Amniotic stem cell (primary cell): ENCODE measurements at places on chromosomes 1 and 21.

DNA sequence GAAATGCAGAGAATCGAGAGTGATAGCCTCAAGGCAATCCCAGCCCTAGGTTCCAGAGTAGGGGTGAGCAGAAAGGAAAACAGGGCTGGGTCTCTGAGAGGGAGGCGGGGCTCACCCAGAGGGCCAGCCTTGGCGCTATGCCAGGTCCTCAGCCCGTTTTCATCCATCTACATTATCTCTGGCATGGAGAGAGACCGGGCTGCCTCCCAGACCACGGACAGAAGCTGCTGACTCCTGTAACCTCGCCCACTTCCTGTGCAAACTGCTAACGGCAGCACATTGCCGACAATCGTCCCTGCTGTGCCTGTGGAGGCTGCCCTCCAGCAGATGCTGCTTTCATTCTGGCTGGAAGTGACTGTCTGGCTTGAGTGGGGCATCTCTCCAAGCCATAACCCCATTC lies 569.1 kb downstream of the NPHP4 start:
- DNase-seq, result no peak

- no peak for DNase-seq
These were observed 211.1 kb downstream of the SMYD3 start for GRCh38 chr1:246295968-246296367.

DNA sequence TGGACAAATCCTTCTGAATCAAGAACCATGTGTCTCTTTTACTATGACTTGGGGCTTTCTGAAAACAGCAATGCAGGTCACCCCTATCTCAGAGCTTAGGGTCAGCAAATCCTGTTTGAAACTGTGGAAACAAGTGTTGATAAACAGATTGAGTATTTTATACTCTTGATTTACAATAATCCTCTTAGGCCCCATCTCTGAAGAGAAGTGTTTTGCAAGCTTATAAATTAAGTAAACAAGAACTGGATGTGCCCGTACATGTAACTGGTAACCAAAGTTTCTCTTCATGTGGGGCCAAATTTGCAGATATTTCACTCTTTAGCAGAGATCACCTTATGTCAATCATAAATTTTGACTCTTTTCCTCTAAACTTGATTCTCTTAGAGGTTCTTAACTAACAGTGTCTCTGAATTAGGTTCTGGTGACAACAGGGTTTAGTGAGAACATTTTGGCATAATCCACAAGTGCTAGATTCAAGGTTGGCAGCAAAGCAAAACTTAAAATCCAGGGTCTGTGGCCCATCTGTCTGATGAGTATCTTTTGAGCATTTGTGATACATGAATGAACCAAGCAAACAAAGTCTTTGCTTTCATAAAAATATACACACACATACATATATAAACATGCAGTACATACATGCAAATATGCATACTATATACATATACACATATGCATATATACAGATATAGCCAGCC lies 183.0 kb upstream of the HOOK1 start:
- DNase-seq, result no peak

DNA sequence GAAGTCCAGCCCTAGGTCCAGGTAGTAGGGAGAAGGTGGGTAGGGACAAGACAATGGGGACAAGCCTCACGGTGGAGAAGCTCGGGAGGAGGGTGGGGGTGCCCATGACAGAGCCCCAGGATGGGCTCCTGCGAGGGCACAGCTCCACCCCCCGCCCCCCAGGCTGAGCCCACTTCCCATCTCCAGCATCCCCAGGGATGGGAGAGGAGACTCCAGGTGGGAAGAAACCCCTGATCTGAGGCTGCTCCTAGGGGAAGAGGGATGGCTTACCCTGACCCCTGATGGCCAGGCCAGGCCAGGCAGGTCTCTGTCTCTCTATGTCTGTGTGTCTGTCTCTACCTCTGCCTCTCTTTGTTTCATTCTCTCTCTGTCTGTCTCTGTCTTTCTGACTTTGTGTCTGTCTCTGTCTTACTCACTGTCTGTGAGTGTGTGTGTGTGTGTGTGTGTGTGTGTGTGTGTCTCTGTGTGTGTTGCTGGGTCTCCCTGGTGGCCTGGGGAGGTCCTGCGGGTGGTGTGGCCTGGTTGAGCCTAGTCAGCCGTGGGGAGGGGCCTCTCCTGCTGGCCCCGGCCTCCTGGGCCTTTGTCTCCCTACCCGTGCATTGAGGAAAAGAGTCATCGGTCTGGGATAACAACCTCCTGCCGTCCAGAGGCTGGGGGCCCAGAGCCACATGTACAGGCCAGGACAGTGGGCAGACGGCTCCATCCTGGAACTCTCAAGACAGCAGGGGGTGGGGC lies 45.7 kb downstream of the WNT9A start:
- no peak for DNase-seq

- no peak for DNase-seq
These were observed 16.9 kb downstream of the NPHP4 start for GRCh38 chr1:5975133-5975880.

DNA sequence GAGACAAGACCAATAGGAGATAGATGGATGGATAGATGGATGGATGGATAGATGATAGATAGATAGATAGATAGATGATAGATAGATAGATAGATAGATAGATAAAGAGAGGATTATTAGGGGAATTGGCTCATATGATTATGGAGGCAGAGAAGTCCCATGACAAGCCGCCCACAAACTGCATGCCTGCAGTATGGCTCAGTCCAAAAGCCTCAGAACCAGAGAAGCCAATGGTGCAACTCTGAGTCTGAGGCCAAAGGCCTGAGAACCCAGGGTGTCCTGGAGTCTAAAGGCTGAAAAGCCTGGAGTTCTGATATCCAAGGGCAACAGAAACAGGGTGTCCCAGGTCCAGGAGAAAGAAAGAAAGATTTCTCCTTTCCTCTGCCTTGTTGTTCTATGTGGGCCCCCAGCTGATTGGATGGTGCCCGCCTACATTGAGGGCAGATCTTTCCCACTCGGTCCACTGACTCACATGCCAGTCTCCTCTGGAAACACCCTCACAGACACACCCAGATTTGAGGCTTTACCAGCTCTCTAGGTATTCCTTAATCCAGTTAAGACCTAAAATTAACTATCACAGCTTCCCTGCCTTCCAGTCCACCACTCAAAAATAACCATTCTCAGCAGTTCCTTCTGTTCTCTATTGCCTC lies 39.6 kb upstream of the IRF2BP2 start:
- DNase-seq, result no peak

DNA sequence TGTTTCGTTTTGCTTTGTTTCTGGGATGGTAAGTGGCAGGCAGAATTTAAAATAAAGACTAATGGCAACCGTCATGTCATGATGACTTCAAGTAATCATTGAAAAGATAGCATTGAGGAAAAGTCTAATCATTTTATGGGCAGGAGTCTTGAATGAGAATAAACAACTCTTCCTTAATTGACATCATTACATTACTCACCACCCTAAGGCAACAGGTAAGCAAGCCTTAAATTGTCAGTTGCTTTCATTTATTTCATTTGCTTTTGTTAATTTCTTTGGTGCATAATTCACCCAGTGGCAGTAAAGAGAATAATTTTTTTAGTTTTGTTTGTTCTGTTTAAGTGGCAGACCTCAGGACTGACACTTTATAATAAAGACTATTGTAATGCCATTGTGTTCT lies 669.0 kb downstream of the RWDD3 start:
- no peak for DNase-seq

DNA sequence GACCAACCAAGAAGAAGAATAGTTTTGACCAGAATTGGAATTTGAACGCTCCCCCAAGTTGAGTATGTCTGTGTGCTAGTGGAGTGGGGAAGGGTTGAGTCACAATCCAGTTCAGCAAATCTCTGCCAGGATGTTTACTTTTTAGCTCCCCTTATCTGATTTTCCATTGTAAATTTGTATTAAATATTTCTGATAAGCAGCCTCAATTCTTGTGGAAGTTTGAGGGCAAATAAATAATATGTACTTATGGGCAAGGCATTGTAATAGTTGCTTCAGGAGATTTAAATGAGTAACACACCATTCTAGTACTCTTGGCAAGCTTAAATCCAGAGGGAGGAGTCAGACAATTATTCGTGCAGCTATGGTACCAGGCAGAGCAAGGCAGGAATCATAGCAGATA lies 14.4 kb downstream of the CXADR start:
- no peak for DNase-seq

DNA sequence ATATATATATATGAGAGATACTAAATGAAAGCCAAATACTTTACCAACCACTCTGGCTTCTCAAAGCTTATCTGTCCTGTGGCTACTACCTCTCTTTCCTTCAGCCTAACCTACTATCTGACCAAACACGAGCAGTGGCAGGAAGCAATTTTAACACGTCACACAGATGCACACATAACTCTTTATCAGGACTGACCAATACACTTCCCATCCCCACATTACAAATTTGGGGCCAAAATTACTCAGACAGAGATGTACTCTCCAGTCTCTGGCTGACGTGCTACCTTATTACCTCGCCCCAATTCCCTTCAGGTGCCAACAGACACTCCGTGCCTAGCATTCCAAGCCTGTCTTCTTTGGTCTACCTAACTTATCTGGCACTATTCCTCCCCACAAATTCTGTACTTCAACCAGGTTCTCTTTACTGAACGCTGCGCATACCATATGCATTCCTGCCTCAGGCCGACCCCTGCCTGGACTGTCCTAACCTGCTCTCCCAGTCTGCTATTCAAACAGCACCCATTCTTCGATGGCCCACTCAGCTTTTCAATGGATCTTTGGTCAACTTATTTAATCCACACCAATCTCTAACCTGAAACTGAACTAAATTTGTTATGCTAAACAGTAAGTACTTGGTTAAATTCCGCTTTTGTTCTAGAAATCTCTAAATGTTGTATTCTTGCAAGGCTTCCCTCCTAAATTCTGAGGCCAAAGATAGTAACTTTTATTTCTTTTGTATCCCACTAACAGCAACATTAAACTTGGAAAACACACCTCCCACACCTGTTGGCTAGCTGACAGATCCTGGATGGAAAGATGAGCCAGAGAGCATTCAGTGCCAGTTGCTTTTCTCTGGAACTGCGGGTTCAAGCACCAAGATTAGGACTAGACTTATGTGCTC lies 27.9 kb downstream of the RERE start:
- no peak for DNase-seq

DNA sequence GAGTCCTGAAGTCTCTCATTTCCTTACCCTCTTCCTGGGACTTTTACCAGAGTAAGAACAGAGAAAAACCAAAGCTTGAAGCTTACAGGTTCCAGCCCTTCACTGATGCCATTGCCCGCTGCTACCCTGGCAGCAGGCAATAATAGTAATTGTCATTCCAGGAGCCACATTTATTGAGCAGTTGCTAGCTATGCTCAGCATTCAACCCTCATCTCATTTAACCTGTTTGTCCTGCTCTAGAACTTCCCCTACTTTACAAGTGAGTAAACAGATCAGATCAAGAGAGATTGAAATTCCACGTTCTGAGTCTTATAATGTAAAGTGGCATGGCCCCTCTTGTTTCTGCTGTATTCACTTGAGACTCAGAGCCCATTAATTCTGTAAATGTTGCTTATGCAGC lies 80.4 kb downstream of the ATP1A1 start:
- no peak for DNase-seq

GRCh38 chr1:197604302-197604701 lies 171.0 kb downstream of the DENND1B start:
- DNase-seq, result no peak

- no peak for DNase-seq
These were observed 54.2 kb downstream of the DNTTIP2 start for GRCh38 chr1:93824834-93825233.

DNA sequence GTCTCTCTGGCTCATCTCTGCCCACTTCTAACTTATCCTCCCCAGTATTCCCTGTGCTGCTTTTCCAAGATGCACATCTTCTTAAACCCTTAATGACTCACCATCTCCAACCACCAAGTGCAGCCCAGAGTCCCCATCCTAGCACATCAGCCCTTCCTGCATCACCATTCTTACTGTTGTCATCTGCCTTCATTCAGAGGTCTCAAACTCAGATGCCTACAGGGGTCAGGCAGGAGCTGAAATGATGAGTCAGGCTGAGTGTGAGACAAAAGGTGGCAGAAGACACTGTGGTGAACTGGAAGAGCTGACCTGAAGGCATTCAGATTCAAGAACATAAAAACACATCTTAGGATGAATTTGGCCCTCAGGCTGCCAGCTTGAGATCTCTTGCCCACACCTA lies 34.6 kb downstream of the OLFML2B start:
- no peak for DNase-seq

DNA sequence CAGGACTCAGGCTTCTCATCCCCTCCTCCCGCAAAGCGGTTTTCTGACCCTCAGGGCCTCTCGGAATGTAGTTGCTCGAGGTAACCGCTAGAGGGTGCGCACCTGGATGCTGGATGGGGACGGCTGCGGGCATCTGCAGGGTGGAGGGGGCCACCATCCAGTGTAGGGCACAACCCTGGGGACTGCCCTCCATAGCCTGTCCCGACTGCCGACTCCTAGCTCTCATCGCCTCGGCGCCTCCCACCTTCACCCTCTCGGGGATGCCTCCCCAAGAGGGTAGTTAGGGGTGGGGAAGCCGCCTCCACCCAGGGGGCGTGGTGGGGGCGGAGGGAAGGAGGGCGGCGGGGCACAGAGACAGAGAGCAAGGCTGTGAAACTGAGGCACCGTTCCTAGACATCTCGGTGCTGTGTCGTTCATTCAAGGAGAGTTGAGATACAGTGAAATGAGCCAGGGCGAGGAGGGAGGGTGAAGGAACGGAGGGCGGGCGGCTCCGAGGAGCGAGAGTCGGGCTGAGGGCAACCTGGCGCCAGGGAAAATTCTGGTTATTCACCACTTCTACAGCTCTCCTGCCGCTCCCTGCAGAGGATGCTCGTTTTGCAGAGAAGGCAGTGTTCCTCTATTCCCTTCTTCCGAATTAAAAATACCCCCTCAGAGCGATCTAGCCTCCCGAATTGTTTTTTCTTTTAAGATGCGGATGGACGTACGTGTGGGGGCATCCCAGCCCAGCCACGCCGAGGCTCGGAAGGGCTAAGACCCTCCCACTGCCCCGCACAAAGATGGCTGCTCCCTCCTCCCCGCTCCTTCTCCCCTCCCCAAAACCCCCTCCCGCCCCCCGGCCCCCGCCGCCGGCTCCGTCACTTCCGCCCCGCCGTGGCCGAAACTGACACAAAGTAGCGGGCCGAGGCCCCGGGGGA lies at the start of gene ATP8B2:
Gene ATP8B2 (plus strand): TSS at position 857 of the 914 bp plus-strand sequence. CDS start 2,617 bp downstream, outside the sequence.
- DNase-seq, result peak; percentile 50
